Right lobe of liver (tissue), 6 donors: ENCODE measurements at places on chromosomes 1 and 21.

- DNase-seq: no peak
Observed at GRCh38 chr21:26916799-26917198, 50.1 kb downstream of the ADAMTS5 start.

GRCh38 chr21:41207401-41208375 is 39.7 kb downstream of the BACE2 start:
- DNase-seq: no peak

DNA sequence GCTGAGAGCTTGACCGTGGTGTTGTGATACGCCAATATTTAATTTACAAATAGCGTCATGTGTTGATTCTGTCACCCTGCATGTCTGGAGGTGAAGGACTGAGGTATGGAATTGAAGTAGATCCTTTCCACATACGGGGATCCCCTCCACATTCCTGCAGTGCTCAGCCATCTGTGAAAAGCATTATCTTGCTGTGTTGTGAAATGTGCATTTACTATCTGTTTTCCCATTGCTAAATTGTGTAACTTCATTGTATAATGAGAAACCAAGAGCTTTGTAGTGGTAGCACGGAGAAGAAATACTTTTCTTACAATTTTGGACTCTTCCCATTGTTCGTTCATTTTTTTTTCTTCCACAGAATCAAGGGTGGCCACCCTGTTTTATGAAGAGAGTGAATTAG is 577.3 kb upstream of the ZP4 start:
- no peak for DNase-seq

- no peak for DNase-seq
Observed at GRCh38 chr1:234702342-234703000, 92.5 kb upstream of the IRF2BP2 start.

DNA sequence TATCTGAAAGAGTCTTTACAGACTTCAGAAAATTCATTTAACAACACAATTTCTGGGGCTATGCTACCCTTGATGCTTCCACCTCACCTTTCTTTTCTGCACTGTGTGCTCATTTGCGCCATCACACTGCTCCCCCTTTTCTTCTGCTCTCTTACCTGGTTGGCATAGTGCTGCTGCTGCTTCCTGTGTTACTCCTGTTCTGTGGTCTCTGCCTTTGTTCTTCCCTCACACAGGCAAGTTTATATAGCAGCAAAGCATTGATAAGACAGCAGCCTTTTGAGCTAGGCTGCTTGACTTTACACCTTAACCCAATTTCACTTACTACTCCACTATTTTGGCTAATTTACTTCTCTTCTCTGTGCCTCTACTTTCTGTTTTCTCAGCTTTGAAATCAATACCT is 18.3 kb downstream of the SGIP1 start:
- no peak for DNase-seq

GRCh38 chr1:25034736-25035522 is 104.9 kb upstream of the RUNX3 start:
- DNase-seq: peak; percentile 51

GRCh38 chr1:199020051-199020450 is 381.2 kb downstream of the PTPRC start:
- no peak for DNase-seq

DNA sequence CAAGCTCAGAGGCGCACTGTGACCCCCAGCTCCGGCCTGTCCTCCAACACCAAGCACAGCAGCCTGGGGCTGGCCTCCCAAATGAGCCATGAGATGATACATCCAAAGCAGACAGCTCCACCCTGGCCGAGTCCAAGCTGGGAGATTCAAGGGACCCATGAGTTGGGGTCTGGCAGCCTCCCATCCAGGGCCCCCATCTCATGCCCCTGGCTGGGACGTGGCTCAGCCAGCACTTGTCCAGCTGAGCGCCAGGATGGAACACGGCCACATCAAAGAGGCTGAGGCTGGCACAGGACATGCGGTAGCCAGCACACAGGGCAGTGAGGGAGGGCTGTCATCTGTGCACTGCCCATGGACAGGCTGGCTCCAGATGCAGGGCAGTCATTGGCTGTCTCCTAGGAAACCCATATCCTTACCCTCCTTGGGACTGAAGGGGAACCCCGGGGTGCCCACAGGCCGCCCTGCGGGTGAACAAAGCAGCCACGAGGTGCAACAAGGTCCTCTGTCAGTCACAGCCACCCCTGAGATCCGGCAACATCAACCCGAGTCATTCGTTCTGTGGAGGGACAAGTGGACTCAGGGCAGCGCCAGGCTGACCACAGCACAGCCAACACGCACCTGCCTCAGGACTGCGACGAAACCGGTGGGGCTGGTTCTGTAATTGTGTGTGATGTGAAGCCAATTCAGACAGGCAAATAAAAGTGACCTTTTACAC is 29.1 kb downstream of the SLC19A1 start:
- peak; percentile 74 for DNase-seq

DNA sequence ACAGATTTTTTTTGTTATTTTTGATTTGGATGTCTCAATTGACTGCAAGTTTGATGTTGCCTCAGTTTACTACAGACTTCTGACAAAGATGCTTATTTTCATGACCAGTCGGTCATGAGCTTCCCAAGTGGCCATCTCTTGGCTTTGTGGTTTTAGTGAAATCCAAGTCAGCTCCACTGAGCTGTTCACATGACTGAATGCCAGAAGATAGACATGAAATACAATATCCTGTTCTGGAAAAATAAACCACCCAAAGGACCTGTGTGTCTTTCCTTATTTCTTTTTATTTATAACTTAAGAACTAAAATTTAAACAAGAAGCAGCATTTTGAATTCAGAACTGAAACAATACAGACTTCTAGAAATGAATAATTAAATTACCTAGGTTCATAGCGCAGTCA is 89.3 kb downstream of the HMCN1 start:
- no peak for DNase-seq

DNA sequence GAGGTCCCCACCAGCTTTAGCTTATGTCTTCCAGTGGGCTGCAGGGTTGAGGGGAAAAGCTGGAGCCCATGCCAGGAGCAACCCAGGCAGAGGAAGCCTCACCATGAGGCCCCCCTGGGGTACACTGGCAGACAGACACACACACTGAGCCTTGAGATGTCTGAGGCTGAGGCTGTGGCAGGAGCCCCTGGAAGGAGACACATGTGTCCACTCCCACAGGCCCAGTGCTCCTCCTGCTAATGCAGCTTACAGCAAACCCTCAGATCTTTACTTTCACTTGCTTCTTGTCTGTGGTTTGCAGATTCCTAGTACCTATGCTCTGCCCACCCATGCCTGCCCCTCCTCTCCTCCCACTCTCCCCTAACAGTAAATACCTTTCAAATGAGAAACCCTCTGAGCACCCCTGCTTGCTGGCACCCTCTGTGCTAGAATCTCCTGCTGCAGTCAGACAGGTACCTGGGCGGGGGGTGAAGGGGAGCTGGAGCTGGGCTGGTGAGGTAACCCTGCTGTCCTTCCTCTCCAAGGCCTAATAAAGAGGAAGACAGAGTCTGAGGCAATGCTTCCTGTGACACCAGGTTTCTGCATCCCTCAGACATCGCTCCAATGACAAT is 63.4 kb upstream of the NEK2 start:
- DNase-seq: no peak

DNA sequence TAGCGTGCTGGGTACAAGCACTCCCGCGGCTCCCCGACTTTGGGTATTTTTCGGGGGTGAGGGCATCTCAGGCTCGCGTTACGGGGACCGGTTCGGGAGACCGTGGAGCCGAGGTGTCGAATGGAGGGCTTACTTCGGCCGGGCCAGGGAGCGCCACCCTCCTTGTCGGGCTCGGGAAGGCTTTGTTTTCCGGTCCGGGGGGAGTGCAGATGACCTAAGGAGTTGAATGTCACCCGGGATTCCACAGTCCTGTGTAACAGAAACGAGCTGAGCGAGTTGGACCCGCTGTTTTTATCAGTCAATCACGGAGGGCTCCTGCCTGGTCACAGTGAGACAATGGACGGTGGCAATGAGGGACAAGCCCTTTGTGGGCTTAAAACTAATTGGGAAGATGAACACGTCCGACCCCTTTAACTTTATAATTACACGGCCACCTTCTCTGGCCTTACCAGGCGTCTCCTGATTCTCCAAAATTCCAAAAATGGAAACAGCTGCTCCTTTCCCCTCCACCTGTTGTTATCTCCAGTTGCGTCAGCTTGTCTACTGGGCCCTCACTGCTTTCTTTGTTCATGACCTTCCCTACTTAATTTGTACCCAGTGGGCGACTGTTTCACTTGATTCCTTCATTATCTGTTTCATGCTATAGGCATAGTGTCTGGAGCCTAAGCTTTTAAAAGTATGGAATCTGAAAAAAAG is 929 bp upstream of the TRIM45 start:
- no peak for DNase-seq

DNA sequence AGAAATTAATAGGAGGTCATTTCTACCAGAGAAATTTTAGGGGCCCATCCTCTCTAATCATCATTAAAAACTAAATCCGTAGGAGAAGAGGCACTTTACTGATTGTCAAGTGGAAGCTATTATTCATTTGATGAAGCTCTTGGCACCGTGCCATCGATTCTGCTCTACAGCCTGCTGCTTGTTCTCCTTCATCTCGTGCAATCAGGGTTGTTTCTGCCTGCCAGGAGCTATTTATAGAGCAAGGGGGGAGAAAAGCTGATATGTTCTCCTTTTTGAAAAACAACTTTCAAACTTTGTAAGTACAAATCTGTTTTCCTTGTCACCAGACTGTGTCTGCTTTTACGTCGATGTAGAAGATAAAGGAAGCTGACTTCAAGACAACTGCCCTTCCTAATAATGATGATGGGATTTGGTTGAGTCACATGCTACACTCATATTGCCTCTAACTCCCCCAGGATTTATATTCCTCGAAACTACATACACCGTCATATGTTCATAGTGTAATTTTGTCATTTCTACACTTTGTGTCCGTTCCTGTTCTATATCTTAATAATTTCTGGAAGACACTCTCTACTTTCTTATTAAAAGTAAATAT is 169.6 kb upstream of the LHX8 start:
- no peak for DNase-seq

- no peak for DNase-seq
Observed at GRCh38 chr1:183185941-183186490, at the start of gene LAMC2. Gene LAMC2 (plus strand): TSS chr1:183186264. CDS start chr1:183186353, 89 bp downstream.

DNA sequence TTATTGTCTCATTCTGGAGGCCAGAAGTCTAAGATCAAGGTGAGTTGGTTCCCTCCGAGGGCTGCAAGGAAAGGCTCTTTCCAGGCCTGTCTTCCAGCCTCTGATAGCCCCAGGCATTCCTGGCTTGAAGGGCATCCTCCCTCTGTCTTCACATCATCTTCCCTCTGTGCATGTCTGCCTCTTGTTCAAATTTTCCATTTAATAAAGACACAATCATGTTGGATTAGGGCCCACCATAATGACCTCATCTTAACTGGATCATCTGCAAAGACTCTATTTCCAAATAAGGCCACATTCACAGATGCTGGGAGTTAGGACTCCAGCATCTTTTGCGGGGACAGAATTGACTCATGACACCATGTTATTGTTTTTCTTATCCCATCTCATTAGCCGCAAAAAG is 24.5 kb downstream of the HUNK start:
- DNase-seq: no peak

DNA sequence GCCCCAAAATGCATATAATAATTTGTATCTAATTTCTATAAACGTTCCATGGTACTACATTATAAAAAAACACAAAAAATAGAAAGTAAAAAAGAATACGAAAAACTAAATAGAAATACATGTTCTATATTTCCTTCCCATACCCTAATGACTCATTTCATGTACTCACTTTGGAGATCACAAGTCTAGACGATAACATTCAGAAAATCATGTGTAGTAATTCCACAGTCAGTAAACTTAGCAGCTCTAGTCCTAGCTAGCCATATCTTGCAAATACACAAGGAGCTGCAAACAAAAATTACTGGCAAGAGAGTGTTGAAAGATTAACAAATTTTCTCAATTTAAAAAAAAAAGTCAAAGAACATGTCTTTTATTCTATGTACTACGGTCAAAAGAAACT is 1.4 kb downstream of the GOLPH3L start:
- no peak for DNase-seq

- no peak for DNase-seq
Observed at GRCh38 chr1:3570066-3570986, 41.0 kb downstream of the MEGF6 start.
